ENCODE measurements at places on chromosomes 12 and 14.

- DNase-seq = no peak
Measured at GRCh38 chr12:27539191-27539631, 15.2 kb downstream of the PPFIBP1 start.

- DNase-seq = no peak
Measured at GRCh38 chr12:42504049-42504448, 85.5 kb downstream of the PRICKLE1 start.

DNA sequence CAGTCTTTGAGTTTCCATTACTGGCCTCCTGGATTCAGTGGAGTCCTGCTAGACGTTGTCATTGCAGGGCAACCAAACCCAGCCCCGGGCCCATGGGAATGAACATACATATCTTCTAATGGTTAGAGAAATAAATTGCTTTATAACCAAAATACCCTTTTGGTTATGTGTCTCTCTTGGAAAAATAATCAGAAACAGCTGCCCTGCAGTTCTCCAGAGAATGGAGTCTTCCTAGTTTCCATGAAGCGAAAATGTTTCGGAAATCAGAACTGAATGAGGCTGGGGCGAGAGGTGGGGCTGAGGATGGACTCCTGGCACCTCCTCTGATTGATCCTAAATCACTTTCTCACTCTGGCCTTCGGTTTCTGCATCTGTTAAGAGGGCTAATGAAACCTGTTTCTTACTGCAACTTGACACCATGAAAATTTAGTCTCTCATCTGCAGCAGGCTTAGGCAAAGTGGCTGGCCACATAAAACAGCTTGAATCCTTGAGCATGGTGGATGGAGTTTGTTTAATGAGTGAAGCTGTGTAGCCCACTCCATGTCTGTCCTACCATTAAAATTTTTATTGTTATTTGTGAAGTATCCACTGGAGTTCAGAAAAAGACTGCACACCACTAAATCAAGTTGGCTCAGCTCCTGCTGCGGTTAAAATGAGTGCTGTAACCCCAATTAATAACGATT, 198.9 kb downstream of the CACNA1C start:
- DNase-seq = no peak

- DNase-seq = no peak
Measured at GRCh38 chr14:69117020-69117767, 35.7 kb downstream of the DCAF5 start.

DNA sequence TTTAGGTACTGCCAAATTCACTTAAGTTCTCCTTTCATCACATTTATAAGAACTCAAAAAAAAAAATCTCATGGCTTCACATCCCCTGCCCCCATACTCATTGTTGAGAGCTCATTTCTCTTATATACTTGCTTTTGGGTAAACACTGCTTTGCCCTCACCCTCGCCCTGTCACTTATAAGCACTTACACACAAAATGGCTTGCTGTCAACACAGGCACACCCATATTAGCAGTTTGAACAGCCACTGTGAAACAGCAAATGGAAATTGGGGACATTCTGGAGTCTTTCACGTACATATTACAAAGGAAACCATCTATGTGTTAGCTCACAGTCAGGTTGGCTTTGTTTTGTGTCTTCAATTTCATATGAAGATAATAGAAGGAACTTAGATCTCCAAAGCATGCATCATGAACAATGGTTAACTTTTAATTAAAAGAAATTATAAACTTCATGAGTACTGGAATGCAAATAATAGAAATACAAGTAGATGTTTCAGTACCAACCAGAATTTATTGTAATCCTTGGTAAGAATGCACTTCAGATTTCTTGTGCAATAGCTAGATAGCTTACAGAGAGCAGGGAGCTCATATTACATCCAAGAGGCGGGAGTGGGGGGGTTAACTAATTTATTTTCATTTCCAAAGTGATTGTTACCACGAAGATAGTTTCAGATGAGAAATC, 272.2 kb downstream of the ALG10B start:
- no peak for DNase-seq

DNA sequence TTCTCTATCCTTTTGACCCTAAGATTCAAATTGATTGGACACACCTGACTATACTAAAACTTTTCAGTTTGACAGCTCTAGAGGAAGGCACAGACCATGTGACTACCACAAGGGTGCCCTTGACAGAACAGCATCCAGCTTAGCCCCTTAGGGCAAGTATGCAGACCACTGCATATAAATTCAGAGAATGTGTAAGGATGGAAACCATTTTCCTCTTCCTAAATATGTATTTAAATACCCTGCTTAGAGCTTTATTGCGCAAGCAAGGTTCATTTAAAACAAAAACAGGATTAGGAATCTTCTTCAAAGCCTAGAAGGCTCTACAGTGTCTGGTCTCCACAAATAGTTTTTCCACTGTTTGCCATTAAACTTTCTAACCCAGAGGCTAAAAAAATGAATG, 202.8 kb downstream of the MED13L start:
- DNase-seq = no peak

- DNase-seq = no peak
Measured at GRCh38 chr14:99035712-99036610, 236.0 kb downstream of the BCL11B start.

DNA sequence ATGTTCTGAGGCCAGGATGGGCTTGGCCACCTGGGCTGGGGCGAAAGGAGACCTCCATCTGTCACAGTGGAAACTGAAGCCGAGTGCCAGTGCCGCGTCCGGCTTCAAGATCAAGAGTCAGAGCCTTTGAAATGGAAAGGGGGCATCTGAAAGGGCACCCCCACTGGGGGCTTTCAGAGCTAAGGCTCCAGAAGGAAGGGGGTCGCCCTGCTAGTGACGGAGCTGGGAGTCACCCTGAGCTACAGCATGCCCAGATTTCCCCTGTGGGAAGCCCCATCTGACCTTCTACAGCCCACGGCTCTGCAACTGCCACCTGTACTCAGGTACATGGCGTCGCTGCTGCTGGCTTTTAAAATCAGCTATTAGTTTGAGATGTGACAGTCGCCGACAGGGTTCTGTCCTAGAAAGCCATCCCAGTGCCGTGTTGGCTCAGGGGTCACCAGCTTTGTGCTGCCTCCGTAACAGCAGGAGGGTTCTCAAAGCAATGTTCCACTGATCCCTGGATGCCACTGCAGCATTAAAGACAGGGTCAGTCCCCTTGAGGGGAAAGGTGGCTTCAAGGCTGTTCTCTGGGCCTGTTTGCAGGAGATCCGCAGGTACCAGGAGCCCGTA, 31.5 kb downstream of the CCNK start:
- no peak for DNase-seq

DNA sequence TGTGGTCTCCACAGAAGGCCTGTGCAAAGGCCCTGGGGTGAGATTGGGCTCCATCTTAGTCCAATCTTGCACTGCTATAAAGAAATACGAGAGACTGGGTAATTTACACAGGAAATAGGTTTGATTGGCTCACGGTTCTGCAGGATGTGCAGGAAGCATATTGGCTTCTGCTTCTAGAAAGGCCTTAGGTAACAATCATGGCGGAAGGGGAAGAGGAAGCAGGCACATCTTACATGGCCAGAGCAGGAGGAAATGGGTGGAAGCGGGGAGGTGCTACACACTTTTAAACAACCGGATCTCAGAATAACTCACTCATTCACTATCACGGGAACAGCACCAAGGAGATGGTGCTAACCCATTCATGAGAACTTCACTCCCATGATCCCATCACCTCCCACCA, 55.4 kb downstream of the FAR2 start:
- no peak for DNase-seq

DNA sequence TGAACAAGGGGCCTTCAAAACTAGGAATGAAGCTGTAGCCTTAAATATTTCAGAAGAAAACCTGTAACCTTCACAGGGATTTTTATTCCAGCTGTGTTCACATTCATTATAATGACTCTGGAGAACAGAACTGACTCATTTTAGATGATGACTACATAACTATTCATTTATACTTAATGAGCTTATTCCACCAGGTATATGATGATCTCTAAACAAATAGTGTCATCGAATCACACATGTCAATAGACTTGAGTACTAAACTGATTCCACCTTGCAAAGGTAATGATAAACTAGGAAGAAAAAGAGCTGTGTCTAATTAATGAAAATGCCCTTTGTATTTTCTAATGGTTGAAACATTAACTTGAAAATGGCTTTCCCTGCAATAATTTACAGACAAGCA, 433.2 kb downstream of the PDZRN4 start:
- DNase-seq = no peak

GRCh38 chr12:64699504-64700115, 59.6 kb downstream of the GNS start:
- no peak for DNase-seq

GRCh38 chr12:120055231-120056000, 61.1 kb downstream of the RAB35 start:
- no peak for DNase-seq

- DNase-seq = no peak
Measured at GRCh38 chr12:81541121-81541520, 218.0 kb downstream of the PPFIA2 start.

DNA sequence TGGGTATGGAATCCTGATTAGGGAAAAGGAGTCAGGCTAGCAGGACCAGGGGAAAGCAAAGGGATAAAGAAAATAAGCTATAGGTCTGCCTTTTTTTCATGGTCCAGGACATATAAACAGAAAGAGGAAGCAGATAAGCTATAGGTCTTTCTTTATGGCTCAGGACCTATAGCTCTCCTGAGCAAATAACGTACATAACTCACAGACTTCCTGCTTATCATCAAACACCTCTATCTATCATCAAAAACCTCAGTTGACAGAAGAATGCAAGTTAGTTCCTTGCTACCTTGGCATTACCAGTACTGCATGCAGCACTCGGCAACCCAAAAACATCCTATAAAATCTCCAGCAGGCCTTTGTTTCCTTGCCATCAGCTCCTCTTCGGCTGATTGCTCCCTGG, 238.7 kb upstream of the OR4E1 start:
- DNase-seq = no peak

DNA sequence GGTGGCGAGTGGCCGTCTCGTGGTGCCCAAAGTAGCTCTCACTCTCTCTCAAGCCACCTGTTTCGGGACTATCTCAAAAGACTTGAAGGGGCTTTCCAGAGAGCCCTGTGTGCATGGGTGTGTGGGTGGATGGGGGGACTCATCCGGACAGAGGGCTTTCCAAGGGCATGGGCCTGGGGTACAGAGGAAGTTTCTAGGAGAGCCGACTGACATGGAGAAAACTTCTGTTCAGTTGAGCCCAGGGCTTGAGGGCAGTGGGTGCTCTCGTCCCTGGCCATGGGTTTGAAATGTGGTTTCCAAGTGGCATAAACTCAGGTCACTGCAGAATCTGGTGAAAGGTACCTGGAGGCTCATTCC, 47.4 kb upstream of the MEG3 start:
- no peak for DNase-seq

- no peak for DNase-seq
Measured at GRCh38 chr12:53929527-53929926, 9.1 kb upstream of the HOXC13 start.

DNA sequence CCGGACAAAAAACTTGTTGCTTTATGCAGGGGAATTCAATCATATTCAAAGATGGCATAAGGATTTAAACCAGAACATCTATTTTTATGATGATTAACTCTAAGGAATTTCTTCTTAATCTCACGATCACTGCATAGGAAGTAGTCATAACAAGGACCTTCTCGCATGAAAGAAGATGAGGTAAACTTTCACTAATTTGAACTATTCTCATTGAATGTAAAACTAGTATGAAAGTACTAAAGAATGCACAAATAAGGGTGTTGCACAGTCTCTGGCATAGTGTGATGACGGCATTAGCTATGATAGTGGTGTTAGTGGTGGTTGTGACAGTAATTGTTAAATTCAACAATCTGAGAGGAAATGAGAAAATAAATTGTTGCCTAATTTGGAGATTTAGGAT, 280.0 kb downstream of the SLC6A15 start:
- no peak for DNase-seq

- no peak for DNase-seq
Measured at GRCh38 chr12:4169959-4170358, 103.6 kb upstream of the CCND2 start.

- no peak for DNase-seq
Measured at GRCh38 chr14:104553166-104554087, 26.1 kb upstream of the C14orf180 start.

DNA sequence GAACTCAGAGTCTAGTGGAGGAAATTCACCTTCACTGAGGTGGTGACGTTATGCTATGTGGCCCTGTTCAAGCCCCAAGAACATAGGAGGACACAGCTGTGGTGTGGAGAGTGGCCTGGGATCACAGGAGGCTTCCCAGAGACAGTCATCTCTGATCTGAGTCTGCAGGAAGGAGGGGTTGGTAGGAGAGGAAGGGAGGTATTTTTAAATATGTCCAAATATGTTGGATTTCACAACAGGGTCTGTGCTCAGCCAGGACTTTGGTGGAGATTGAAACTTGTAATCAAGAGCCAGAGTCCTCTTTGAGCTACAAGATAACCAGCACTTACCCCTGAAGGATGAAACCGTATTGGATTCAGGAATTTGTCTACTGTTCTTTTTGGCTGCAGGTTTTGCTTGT, 26.4 kb upstream of the MED13L start:
- DNase-seq = no peak
